ENCODE measurements at places on chromosomes 13 and 19. TPM values are rescaled to one million over a fixed set of nuclear protein-coding genes. Genes with fewer than 3 reads are reported as not detected.

GRCh38 chr13:57634839-57635165, 3.3 kb downstream of the PCDH17 start:
- no peak for DNase-seq

DNA sequence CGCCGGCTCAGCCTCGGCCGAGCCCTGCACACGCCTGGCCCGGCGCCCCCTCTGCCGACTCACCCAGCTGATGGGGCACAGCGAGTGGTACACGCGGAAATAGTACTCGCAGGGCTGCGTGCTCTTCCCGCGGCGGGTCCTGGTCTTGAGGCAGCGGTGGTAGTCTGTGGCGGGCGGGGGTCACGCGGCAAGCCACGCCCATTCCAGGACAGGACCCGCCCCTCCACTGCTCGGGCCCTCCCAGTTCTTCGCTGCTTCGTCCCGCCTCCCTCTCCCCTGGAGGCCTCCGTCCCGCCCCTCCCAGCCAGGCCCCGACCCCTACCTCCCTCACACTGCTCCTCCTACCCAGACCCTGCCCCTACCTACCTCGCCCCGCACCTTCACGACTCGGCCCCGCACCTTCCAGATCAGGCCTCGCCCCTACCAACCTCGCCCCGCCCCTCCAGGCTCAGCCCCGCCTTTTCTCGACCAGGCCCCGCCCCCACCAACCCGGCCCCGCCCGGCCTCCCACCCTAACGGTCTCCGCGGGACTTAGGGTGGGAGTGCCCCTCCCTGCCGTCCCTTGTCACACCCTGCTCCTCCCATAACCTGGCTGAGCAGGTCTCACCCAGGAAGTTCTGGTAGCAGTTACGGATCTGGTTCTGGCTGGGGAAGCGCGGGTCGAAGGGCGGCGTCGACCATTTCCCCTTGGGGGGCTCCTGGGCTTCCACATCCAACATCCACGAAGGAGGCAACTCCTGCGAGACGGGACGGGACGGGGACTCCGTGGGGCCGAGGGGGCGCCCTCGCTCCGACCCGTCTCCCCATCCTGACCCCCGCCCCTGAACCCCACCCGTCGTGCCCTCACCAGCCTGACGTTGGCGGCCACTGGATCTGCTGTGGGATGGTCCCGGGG, 469 bp downstream of the COX6B2 start:
- DNase-seq, result peak; percentile 64

DNA sequence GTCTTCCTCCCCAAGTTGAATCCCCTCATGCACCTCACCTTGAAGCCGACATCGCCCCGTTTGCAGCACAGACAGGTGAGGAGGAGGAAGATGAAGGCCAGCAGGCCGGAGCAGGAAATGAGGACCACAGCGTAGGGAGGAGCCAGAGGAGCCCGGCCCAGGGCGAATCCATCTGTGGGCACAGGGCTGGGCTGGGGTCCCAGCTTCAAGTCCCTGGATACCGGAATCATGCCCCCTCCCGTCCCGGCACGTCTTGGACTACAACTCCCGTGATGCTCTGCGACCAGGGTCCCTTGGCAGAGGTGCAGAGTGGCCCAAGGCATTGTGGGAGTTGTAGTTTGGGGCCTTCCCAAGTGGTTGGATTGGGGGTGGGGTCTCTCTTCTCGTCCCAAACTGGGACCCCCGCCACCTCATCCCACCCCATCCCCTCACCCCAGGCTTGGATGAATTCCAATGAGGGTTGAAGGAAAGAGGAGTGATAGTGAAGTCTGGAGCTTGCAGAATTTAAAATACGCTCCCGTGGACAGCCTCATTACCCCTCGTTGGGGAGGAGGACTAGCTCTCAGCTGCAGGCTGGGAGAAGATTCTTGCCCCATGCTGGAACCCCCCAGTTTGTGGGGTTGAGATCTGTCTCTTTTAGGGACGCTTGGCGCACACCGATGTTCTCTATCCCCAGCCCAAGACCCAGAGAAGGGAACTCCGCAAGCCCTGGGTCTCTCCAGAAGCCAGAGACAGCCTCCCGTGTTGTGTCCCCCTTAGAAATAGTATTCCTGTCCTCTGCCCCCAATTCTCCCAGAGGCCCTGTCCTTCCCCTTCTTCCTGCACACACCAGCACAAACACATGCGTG, 990 bp downstream of the LMTK3 start:
- DNase-seq, result peak; percentile 73

DNA sequence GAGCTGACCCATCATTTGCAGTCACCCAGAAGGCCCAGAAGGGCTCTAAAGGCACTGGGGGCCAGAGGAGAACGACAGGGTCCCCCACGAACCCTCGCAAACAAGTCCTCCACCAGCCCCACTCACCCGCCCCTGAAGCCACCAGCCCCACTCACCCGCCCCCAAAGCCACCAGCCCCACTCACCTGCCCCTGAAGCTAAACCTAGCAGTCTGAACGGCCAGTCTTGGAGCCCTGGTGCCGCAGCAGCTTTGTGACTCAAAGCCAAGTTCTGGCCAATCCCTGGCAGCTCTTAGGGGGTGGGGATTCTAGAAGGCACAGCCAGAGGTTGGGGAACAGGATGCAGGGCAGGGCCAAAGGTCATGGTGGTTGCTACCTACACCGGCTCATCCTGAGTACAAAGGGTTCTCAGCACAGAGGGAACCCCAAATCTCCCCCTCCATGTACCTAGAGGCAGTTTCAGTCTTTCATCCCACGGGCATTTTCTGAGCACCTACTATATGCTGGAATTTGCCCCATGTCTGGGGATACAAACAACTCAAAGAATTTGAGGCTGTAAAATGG, at the start of gene IQCN:
IQCN (minus strand) TSS at position 234 of the 562 bp plus-strand sequence. CDS start 4,974 bp downstream, outside the sequence.
- peak; percentile 62 for DNase-seq

C5AR1 gene
- total RNA-seq, result 1.4 TPM

IL12RB1 gene
- 26.9 TPM for total RNA-seq

OR4F17 gene
- not detected for total RNA-seq

DNA sequence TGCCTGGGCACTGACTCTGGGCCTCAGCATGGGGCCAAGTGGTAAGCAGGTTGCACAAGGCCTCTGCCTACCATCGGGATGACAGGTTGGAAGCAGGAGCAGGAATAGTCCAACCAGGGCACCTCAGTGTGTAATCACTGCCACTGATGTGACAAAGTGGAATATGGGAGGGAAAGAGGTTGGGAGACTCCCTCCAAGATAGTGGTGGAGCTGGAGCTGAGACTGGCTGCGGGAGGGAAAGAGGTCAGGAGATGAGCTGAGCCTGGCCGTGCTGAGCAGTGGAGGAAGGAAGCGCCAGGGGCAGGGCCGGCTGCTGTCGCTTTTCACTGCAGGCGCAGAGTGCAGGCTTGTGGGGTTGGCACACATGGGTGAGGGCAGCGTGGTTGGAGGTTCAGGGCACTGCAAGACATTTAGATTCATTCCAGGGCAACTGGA, 6.8 kb downstream of the UPF3A start:
- no peak for DNase-seq

GRCh38 chr19:51501594-51502263, at the start of gene SIGLEC12:
TSS of gene SIGLEC12 (minus strand) at chr19:51501800. CDS start at chr19:51501733, 67 bp downstream.
- DNase-seq, result peak; percentile 31

IRGC gene
- not detected for total RNA-seq

DNA sequence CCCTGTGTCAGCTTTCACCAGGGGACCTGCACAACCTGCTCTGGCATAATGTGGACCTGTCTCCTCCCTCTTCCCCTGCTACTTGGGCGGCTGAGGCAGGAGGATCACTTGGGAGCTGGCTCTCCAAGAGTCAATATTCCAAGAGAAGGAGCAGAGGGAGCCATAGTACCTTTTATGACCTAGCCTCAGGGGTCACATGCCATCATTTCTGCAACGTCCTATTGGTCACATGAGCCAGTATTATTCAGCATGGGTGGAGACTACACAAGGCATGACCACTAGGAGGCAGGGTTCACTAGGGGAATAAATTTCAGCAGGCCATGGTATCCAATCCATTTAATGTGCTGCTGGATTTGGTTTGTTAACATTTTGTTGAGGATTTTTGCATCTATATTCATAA, 12.0 kb upstream of the SHFL start:
- peak; percentile 36 for DNase-seq

NR2C2AP gene
- total RNA-seq, result 46.0 TPM

DNA sequence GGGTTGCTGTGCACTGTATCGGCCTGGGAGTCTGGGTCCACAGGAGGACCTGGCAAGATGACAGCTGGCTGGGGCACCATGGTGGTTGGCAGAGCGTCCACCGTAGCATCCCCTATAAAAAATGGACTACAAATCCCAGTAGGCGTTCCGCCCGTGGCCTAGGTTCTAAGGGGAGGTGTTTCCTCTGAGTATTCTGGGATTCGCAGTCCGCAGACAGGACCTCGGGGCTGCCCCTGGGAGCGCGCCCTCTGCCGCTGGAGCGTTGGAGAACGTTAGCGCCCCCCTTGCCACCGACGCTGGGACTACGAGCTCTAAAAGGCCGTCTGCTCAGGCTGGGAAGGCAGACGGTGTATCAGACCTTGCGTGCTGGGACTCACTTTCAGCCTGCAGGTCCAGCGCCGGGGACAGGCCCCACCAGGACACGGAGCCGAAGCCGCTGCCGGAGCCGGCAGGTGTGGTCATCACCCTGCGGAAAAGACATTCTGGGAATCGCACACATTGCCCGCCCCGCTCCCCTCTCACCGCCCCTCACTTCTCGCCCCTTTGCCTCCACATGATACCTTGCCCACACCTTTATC, 372 bp downstream of the DNAAF3 start:
- DNase-seq, result peak; percentile 66

GRIK5 gene
- 0.58 TPM for total RNA-seq

- no peak for DNase-seq
Observed at GRCh38 chr13:44169018-44169911, 204.4 kb upstream of the SERP2 start.

- peak; percentile 41 for DNase-seq
Observed at GRCh38 chr13:48505597-48506091, 27.2 kb downstream of the RCBTB2 start.

- no peak for DNase-seq
Observed at GRCh38 chr19:12278713-12279112, 16.0 kb downstream of the ZNF44 start.

GRCh38 chr19:50513746-50514345, at the start of gene ASPDH:
TSS of gene ASPDH (minus strand) at chr19:50513913. CDS start at chr19:50513823, 90 bp downstream.
- DNase-seq, result no peak

TJP3 gene
- 0.39 TPM for total RNA-seq

DNA sequence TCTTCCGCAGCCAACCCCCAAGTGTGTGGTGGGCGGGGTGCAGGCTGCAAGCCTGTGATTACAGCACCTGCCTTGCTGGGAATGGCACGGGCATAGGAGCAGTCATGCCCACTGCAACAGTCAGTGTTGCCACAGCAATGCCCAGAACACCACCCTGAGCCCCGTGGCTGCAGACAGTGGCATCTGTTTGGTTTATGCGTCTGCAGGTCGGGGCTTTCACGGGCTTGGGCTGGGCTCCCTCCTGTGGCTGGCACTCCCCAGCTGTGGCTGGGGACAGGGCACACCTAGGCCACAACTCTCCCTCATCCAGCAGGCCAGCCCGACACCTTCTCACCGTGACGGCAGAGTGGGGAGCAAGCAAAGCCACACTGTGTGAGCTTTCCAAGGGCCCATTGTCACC, 115.3 kb upstream of the C1QTNF9B start:
- no peak for DNase-seq

- no peak for DNase-seq
Observed at GRCh38 chr13:114142640-114143490, 10.4 kb upstream of the RASA3 start.

GRCh38 chr19:29566496-29567054, 39.5 kb upstream of the POP4 start:
- DNase-seq, result no peak

DNA sequence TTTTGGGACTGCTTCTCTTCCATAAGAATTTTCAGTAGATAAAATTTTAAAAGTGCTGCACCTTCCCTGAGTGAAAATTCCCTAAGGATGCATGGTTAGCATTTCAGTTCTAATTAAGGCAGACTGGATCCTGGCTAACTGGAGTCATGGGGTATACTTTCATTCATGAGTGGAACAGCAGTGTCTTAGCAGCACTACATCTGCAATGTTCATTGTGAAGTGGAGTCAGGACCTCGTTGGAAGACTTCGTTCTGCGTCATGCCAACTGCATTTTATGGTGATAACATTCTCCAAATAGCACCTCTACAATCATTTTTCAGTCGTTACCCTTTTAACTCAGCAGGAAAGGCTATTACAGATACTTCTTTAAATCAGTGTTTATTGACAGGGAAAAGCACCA, 25.5 kb downstream of the PHF11 start:
- no peak for DNase-seq

GRK1 gene
- not detected for total RNA-seq

DNA sequence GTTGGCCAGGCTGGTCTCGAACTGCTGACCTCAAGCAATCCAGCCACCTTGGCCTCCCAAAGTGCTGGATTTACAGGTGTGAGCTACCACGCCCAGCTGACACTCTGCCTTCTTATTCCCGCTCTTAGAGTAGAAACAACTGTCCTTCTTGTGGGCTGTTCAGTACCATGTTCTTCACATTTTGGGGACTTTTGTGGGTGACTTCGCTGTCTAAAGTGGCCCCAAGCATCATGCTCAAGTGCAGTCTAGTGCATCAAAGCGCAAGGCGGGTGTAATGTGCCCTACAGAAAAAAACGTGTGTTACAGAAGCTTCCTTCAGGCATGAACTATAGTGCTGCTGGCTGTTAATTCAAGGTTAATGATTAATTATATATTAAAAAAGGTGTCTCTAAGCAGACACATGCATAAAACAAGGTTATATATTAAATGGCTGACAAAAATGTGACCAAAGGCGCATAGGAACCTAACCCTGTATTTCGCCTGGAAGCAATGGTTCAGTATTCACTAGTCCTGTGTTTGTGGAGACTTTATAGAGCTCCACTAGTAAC, 38.3 kb downstream of the ABCC4 start:
- no peak for DNase-seq

GRCh38 chr19:6997679-6998445, 23.4 kb downstream of the MBD3L2B start:
- no peak for DNase-seq

- DNase-seq, result no peak
Observed at GRCh38 chr13:20608438-20609020, 41.6 kb downstream of the IFT88 start.

Measured in activated naive CD8-positive, alpha-beta T cell treated with anti-CD3 and anti-CD28 coated beads for 36 hours (primary cell).